Esophagus mucosa (tissue), 1 donor: ENCODE measurements at places on chromosomes 7 and 10. TPM values are rescaled to one million over a fixed set of nuclear protein-coding genes. Genes with fewer than 3 reads are reported as not detected.

The AKR1C8 gene
- total RNA-seq, result not detected

The CCL24 gene
- 0.56 TPM for total RNA-seq

The EVX1 gene
- total RNA-seq, result not detected

The SPDYE11 gene
- not detected for total RNA-seq

The ERV3-1 gene
- total RNA-seq, result 17.3 TPM

The ADRB1 gene
- total RNA-seq, result 0.04 TPM

The METTL2B gene
- total RNA-seq, result 18.4 TPM

The ADARB2 gene
- total RNA-seq, result 0.20 TPM

The CFTR gene
- total RNA-seq, result 0.60 TPM

The RPS24 gene
- total RNA-seq, result 1,500 TPM

The PLPP4 gene
- total RNA-seq, result not detected

The AZGP1 gene
- total RNA-seq, result 10.8 TPM

The WEE2 gene
- not detected for total RNA-seq

The RBP4 gene
- total RNA-seq, result 0.60 TPM

The ACHE gene
- 0.44 TPM for total RNA-seq

The OR2A5 gene
- total RNA-seq, result not detected

The HOXA9 gene
- total RNA-seq, result 1.7 TPM

The TEX47 gene
- total RNA-seq, result not detected

The STAG3 gene
- 0.48 TPM for total RNA-seq

The ABCA13 gene
- 4.3 TPM for total RNA-seq

The DNAJC30 gene
- 7.3 TPM for total RNA-seq

The PRRT4 gene
- total RNA-seq, result 1.3 TPM

The GIMAP5 gene
- total RNA-seq, result 1.4 TPM

The OPALIN gene
- not detected for total RNA-seq

The TMEM176A gene
- 2.6 TPM for total RNA-seq

The ATOH7 gene
- not detected for total RNA-seq

The UPK3B gene
- total RNA-seq, result 9.6 TPM

The CTAGE8 gene
- total RNA-seq, result 1.8 TPM

The TMEM213 gene
- not detected for total RNA-seq

The NUDCD3 gene
- 68.9 TPM for total RNA-seq

The HYAL4 gene
- not detected for total RNA-seq

The SFTPA1 gene
- total RNA-seq, result 0.32 TPM

The SPOCK2 gene
- 1.5 TPM for total RNA-seq

The KCND2 gene
- not detected for total RNA-seq

The VPS37D gene
- 0.32 TPM for total RNA-seq

The WDR37 gene
- 12.9 TPM for total RNA-seq

The GDF10 gene
- total RNA-seq, result not detected

The NEBL gene
- 30.1 TPM for total RNA-seq

The GIMAP6 gene
- 2.4 TPM for total RNA-seq

The ZNF25 gene
- total RNA-seq, result 2.8 TPM

The GDF2 gene
- not detected for total RNA-seq
